Osteoblast (primary cell): ENCODE measurements at places on chromosomes 6 and 20. TPM values are rescaled to one million over a fixed set of nuclear protein-coding genes. Genes with fewer than 3 reads are reported as not detected.

Gene MOG
- not detected in 2 replicates for total RNA-seq

Gene RPRD1B
- 21.5 and 29.3 TPM in 2 replicates for total RNA-seq

DNA sequence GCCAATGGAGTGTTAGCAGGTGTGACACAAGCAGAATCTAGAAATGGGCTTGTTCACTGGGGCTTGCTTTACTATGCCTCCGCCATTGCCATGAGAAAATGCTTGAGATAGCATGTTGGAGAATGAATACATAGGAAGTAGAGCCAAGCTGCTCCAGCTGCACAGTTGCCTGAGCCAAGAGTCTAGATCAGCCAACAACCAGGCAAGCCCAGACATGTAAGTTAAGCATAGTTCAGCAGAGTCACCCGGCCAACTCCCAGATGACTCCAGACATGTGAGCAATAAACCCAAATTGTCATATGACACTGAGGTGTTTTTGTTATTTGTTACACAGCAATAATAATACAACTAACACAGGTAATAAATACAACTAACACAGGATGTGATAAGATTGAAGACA lies 167.9 kb downstream of the HAO1 start:
- no peak overlapping the region for H3K27ac ChIP-seq
- no peak for DNase-seq
- H3K36me3 ChIP-seq = no peaks in the 10 kb centered on the region
- no peaks in the 10 kb centered on the region for H3K27me3 ChIP-seq
- no peak overlapping the region for H3K4me3 ChIP-seq

DNA sequence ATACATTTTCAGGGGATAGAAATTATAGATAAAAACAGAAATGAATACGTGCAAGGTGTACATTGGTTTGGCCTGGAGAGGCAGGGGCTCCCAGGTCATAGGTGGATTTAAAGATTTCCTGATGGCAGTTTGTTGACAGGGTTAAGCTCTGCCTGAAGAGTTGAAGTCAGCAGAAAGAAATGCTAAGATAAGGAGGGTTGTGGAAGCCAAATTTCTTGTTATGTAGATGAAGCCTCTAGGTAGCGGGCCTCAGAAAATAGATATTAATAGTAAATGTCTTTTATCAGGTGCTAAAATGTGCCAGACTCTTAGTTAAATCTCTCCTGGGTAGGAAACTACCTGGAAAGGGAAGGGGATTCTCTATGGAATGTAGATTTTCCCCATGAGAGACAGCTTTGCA lies 188.8 kb downstream of the CDH26 start:
- no peaks in the 10 kb centered on the region for H3K36me3 ChIP-seq
- no peaks in the 10 kb centered on the region for H3K27me3 ChIP-seq
- H3K27ac ChIP-seq = no peak overlapping the region
- H3K4me1 ChIP-seq = no peaks in the 10 kb centered on the region
- no peak for DNase-seq
- H3K4me3 ChIP-seq = no peak overlapping the region

DNA sequence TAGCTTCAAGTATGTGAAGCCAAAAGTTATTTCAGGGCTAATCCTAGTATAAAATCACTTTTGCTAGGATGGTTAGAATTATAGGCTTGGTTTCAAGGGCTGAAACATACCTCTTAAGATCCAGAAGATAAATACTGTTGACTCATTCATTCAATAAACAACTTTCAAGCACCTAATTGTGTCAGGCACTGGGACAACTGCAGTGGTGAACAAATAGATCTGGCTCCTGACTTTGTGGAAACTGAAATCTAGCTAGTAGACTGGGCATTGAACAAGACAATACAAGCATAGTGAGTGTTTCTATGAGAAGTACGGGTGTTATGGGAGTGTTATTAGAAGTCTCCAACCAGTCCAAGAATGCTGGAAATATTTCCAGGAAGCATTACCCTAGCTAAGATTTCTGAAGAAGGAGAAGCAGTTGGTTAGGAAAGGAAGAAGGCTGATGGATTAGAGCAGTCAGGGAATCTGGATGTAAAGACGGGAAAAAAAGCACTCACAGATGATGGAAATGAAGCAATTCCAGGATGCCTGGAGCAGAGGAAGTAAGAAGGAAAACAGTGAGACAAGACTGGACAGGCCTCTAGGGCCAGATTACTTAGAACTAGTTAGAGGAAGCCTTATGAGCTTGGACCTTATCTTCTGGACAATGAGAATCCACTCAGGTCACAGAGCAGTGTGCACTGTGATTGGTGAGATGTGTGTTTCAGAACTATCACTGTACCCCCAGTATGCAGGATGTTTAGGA lies 132.6 kb upstream of the RAB32 start:
- H3K36me3 ChIP-seq = no peaks in the 10 kb centered on the region
- H3K27me3 ChIP-seq = no peaks in the 10 kb centered on the region
- no peak overlapping the region for H3K4me3 ChIP-seq
- H3K4me1 ChIP-seq = no peaks in the 10 kb centered on the region

- H3K27me3 ChIP-seq = no peaks in the 10 kb centered on the region
- no peak for DNase-seq
- no peak overlapping the region for H3K27ac ChIP-seq
- no peak overlapping the region for H3K4me3 ChIP-seq
- no peaks in the 10 kb centered on the region for H3K36me3 ChIP-seq
Observed at GRCh38 chr20:52845044-52845443, 127.1 kb upstream of the TSHZ2 start.

DNA sequence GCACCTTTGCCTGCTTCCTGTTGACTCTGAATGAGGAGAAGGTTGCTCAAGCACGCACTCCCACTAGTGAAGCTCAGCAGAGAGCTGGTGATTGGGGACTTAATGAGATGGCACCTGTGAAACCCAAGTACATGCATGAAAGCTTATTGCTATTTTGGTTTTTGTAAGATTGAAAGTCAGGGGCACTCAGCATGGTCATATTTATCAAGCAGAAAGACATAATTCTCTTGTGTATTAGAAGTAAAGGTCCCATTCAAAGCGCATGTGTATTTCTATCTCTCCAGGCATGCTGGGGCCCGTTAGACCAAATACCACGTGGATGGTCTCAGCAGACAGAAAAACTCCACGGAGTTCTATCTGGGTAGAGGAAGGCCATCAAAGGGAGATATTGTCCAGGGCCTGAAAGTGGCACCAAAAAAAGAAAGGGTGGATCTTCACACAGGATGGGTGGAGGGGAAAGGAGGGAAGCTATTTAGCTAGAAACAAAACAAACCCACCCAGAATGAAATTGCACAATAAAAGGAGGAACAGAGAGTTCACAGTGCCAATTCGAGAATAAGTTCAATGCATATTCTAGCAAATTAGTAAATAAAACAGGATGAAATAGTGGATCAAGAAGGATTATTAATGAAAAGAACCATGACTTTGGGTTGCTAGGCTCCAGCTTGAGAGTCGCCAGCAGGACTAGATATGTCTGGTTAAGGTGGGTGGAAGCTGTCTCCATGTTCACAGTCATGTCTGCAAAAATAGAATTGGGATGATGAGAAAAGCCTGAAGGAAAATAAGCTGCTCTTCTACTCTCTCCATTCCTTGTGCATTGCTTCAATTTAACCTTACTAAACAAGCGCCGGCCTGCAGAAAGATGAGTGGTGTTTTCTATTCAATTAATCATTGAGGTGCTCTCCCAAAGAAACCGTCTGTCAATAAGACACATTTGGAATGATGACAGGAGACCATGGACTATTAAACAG lies 224.9 kb upstream of the DTNBP1 start:
- H3K36me3 ChIP-seq = no peaks in the 10 kb centered on the region
- no peak overlapping the region for H3K4me3 ChIP-seq

- DNase-seq = no peak
- no peaks in the 10 kb centered on the region for H3K4me1 ChIP-seq
- no peaks in the 10 kb centered on the region for H3K36me3 ChIP-seq
- no peak overlapping the region for H3K27ac ChIP-seq
- no peaks in the 10 kb centered on the region for H3K27me3 ChIP-seq
Observed at GRCh38 chr6:68313911-68314310, 321.2 kb upstream of the ADGRB3 start.

DNA sequence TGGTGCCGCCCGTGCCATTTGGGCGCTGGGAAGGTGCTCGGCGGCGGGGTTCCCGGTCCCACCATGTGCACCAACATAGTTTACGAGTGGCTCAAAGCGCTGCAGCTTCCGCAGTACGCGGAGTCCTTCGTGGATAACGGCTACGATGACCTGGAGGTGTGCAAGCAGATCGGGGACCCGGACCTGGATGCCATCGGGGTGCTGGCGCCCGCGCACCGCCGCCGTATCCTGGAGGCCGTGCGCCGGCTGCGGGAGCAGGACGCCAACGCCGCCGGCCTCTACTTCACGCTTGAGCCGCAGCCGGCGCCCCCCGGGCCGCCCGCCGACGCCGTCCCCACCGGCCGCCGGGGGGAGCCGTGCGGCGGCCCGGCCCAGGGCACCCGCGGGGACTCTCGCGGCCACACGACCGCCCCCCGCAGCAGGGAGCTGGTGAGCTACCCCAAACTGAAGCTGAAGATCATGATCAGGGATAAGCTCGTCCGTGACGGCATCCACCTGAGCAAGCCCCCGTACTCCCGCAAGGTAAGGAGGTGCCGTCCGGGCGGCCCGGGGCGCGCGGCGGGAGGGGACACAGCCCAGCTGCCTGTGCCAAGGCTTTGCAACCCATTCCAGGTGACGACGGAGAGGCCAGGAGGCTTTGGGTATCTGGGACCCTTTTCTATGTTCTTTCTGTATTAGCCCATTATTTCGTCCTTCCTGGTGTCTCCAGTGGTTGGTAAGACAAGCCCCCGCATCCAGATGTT lies 547 bp downstream of the SAMD5 start:
- peaks cover 32% of the 10 kb centered on the region for H3K27me3 ChIP-seq
- H3K4me3 ChIP-seq = peak overlapping the region; percentile 67
- H3K4me1 ChIP-seq = peaks cover 12% of the 10 kb centered on the region
- no peaks in the 10 kb centered on the region for H3K36me3 ChIP-seq
